Iris pigment epithelial cell (primary cell): ENCODE measurements at places on chromosomes 7 and 10.
A peak's percentile ranks its signal among the peaks of the same experiment; 100 is the strongest.

DNA sequence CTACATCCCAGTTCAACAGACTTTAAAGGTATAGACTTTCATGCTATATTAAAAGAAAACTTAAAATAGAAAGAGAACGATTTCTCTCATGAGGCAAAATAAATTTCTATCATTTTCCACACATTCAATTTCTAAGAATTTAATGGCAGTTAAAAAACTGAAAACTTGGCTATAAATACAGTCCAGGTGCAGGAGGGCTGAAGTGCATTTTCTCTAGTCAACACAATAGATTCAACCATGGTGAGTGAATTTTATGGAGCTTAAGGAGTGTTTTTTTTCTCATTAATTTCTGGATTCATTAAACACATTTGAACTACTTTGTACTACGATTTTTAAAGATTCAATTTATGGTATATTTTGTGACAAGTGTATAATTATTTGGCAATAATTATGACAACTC, 240.8 kb upstream of the SLC26A5 start:
- no peak for DNase-seq

GRCh38 chr10:99330347-99330924, 1.3 kb downstream of the CNNM1 start:
- no peak for DNase-seq

DNA sequence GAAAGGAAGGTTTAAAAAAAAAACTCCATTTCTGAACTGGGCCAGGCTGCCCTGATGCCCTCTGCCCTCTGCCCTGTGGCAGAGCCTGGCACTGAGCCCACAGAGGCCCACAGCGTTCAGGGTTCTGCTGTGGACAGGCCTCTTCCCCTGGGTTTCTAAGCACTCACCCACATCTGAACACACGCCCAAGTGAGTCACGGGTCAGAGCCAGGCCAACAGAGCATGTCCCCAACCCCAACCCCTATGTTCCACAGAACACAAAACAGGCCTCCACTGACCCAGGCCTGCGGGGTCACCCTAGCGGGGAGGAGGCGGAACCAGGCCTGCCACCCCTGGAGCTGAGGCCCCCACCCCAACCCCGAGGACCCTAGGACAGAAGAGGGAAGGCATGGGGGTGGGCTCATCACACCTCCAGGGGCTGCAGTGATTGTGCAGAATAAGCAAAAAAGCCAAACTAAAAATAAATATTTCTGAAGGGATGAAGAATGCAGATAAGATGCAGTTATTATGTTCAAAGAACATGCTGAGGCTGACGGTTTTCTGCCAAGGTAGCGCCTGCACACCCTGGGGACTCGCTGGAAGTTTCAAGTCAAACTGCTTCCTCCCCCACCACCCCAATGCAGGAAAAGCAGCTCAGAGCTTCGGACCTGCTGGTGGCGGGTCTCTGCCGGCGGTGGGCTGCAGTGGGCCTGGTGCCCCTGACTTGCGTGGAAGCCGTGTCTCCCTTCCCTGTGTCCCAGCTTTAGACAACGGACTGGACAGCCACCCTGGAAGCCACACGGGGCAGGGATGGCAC, 5.4 kb downstream of the WDR86 start:
- peak; percentile 76 for DNase-seq

GRCh38 chr7:13016592-13017332, 329.3 kb downstream of the ARL4A start:
- peak; percentile 69 for DNase-seq

DNA sequence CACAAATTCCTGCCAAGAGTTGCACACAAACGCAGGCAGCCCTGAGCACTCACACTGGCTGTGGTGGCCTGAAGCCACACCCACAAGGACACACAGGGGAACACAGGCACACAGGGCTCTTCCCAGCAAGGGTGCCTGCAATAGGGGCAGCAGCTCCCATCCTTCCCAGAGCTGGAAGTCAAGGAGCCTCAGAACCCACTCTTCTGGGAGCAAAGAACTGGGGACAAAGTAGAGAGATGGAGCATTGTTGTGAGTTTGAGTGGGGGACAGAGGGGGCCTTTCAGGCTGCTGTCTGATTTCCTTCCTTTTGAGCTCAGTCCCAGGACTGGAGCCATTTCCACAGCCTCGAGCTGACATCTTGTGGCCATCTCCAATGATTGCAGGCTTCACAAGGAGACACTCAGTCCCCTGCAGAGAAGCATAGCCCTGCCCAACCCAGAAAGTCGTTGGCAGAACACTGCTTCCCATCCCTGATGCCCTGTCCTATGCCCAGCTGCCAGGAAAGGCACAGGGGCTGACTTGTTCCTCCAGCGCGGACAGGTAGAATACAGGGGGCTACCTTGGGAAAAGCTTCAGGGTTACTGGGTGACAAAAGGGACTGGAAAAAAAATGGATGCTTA, 34.4 kb upstream of the SLF2 start:
- peak; percentile 72 for DNase-seq

GRCh38 chr10:117616179-117616578, 73.6 kb downstream of the EMX2 start:
- no peak for DNase-seq

DNA sequence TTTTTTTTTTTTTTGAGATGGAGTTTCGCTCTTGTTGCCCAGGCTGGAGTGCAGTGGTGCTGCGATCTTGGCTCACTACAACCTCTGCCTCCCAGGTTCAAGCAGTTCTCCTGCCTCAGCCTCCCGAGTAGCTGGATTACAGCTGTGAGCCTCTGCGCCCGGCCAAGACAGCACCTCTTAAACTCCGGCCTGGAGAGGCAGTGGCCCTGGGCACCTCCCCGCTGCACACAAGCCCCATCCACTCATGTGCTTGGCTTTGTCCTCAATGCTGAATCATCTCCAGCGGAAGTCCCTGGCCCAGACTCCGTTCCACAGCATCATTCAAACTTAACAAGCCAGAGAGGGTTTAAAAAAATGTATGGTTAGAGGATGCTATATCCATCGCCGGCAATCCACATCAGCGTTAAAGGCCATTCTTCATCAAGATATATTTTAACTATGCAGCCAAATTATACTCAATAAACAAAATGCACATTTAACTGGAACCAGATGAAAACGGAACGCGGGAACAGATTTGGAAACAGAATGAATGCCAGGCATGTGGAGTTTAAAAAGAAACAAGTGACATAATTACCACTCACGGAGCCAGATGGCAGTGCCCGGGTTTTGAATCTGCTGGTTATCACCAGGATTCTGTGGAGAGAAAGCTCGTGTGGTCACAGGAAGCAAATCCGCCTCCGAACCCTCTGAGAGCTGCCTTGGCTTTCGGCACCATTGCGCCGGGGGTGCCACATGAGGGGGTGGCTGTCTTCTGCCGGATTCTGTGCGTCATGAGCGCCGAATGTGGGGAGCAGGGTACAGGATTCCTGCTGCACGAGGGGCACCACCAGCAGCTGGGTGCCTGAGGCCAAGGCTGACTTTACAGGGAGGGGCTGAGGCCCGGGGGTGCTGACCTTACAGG, 45.6 kb upstream of the CFAP46 start:
- peak; percentile 67 for DNase-seq

GRCh38 chr10:104264783-104265182, 4.2 kb upstream of the GSTO2 start:
- DNase-seq = no peak

DNA sequence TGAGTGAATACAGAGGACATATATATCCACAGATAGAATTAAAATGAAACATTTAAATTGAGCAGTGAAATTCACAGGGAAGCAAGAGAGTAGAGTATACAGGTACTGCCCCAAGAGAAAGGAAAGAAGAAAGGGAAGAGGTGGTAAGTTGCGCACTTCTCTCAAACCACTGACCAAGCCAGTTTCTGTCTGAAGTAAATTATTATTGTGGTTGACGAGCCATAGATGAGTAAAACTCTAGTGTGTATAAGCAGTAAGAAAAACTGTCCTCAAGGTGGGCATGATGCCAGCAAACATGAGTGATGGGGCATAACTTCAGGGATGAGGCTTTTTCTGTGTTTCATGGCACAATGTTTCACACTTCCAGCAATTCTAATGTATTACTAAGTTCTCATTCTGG, 4.4 kb upstream of the BET1 start:
- peak; percentile 21 for DNase-seq

- DNase-seq = no peak
Observed at GRCh38 chr10:121698336-121698735, 100.1 kb upstream of the FGFR2 start.

- peak; percentile 53 for DNase-seq
Observed at GRCh38 chr7:110531186-110531585, 559.7 kb upstream of the LRRN3 start.

DNA sequence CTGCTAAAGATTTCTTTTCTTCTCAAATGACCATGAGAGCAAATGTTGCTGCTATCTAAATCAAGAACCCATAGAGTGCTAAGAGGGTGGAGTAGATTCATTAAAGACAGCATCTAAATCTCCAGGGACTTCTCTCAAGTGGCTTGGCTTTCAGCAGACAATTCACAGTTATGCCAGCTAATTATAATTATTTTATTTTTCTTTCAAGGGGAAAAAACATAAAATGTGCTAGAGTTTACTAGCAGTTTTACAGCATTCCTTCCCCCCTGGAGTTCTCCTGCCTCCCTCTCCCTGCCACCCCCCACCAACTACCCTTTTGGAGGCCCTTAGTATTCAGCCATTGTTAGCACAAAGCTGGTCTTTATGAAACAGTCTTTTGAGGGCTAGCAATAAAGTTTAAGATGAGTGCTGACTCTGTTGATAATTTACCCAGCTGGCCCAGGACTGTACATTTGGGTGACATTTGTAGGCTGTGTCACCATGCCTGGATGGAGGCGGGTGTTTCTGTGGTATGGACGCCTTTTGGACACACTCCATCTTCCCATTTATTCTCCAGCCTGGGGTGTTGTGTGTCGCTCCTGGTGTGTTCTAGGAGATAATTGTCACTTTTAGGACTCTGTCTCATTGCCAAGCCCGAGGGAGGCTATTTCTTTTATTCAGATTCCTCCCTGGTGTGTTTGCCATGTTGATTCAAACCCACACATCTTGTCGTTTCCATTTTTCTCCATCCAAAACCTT, 160.2 kb downstream of the CREB5 start:
- no peak for DNase-seq

DNA sequence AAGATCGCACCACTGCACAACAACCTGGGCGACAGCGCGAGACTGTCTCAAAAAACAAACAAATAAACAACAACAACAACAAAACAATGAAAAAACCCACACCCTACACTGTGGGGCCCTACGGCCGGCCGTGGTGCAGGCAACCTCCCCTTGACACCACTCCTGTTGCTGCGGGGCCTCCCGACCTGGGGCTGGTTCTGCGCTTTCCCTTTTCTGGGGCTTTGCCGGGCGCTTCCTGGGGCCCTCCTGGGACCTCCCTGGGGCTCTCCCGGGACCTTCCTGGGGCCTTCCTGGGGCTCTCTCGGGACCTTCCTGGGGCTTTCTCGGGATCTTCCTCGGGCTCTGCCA, 46.6 kb downstream of the INSIG1 start:
- DNase-seq = no peak

- peak; percentile 100 for DNase-seq
Observed at GRCh38 chr10:98361131-98362025, 53.6 kb downstream of the PYROXD2 start.

DNA sequence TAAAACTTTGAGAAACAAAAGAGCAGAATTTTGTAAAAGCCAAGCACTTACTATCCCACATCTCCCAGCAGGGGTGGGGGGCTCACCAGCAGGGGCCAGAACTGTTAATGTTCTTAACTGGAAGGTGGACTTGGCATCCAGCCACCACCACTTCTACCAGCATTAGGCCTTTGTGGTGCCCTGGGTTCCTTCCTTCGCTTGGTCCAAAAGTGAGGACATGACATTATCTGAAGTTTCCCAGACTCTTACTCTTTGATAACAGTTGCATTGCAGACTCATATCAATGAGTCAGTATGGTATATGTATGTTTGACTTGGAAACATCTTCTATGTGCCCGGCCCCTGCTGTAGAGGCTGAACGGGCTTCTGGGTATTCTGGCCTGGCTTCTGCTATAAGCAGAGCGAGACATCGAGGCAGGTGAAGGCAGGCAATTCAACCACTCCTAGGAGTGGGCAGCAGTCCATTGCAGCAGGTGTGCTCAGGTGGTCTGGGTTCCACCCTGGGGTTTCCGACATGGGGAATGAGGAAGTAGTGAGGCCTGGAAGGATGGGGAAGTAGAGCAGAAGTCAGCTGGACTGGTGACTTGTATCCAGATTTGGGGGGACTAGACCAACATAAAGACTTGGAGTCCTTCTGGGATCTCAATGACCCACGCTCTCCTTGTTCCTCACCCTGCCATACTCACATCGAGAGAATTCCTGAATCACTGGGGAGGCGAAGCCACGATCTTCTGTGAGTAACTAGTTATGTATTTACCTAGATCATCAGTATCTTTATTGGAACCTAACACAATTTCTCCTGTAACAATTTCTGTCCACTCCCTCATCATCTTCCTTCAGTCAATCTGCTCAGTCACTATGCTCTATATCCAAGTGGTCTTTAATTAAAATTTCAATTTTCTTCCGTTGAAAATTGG, 4.1 kb downstream of the ZNF777 start:
- DNase-seq = no peak

DNA sequence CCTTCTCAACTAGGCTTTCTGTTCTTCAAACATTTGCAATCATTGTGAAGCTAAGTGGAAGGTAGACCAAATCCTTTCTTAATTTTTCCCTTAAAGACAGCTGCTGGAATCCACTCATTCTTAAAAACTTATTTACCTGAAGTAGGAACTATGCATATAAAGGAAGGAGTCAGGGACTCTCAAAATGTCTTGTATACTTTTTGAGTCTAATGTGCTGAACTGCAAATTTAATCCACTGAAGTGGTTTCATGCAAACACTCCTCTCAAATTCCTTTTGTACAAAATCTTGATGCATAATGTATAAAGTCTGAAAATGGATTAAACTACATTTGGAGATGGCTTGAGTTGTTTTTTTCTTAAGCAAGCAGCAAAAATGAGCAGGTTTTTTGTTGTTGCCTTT, 118.0 kb downstream of the CABCOCO1 start:
- no peak for DNase-seq

GRCh38 chr10:16780338-16780880, 36.8 kb downstream of the RSU1 start:
- DNase-seq = no peak

DNA sequence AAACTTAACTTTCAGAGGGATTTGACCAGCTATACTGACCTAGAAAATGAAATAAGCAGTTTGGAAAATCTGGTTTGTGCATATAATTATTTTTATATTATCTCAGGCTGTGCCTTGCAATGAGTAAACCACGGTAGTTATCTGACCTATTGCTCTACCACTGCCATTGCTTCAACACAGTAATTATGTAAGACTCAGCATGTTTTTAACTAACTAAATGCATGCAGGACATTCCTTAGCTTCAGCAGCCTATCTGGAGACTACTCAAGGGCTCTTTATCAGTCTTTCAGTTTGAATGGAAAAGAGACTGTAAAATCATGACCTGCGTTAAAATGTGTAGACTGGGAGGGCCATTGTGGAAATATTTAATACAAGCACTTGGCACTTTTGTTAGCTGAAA, 22.5 kb downstream of the CHN2 start:
- peak; percentile 6 for DNase-seq
